ENCODE measurements at places on chromosomes 12 and 14. TPM values are rescaled to one million over a fixed set of nuclear protein-coding genes. Genes with fewer than 3 reads are reported as not detected.
A peak's percentile ranks its signal among the peaks of the same experiment; 100 is the strongest.

Gene CMKLR1
- 4.4 TPM for polyA plus RNA-seq

Gene PRMT5
- 41.3 TPM for polyA plus RNA-seq

Gene PLCZ1
- polyA plus RNA-seq, result not detected

Gene MGST1
- polyA plus RNA-seq, result not detected

Gene CMA1
- polyA plus RNA-seq, result not detected

Gene ANG
- polyA plus RNA-seq, result 1.4 TPM

Gene DPF3
- 1.3 TPM for polyA plus RNA-seq

Gene LRFN5
- not detected for polyA plus RNA-seq

Gene MED13L
- 6.6 TPM for polyA plus RNA-seq

Gene PCED1B
- 73.3 TPM for polyA plus RNA-seq

GRCh38 chr12:24796876-24797275, 152.0 kb downstream of the BCAT1 start:
- no peak overlapping the region for H3K27ac ChIP-seq
- no peaks in the 10 kb centered on the region for H3K4me1 ChIP-seq
- no peaks in the 10 kb centered on the region for H3K27me3 ChIP-seq
- no peaks in the 10 kb centered on the region for H3K36me3 ChIP-seq
- DNase-seq, result no peak
- H3K4me3 ChIP-seq, result no peak overlapping the region

DNA sequence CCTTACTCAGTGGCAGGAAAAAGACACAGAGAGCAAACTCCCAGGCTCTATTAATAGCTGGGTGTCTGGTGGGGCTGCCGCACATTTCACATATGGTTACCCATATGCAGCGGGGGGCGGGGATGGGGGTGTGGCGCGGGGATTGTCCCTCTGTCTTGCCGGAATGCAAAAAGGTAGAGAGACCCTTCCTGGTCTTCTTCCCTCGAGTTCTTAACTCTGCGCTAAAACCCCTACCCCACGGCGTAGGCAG, 1.7 kb downstream of the PRMT8 start:
- H3K36me3 ChIP-seq, result no peaks in the 10 kb centered on the region
- no peak for DNase-seq
- peaks cover 18% of the 10 kb centered on the region for H3K27me3 ChIP-seq
- H3K4me3 ChIP-seq, result no peak overlapping the region
- no peaks in the 10 kb centered on the region for H3K4me1 ChIP-seq

- H3K4me1 ChIP-seq, result no peaks in the 10 kb centered on the region
- H3K27me3 ChIP-seq, result no peaks in the 10 kb centered on the region
- DNase-seq, result no peak
- no peak overlapping the region for H3K27ac ChIP-seq
Observed at GRCh38 chr12:49161092-49161795, 27.6 kb downstream of the TUBA1A start.

- H3K4me3 ChIP-seq, result no peak overlapping the region
- H3K36me3 ChIP-seq, result no peaks in the 10 kb centered on the region
- DNase-seq, result no peak
- H3K27ac ChIP-seq, result no peak overlapping the region
- H3K27me3 ChIP-seq, result no peaks in the 10 kb centered on the region
Observed at GRCh38 chr14:89476354-89476896, 59.4 kb upstream of the FOXN3 start.

- no peaks in the 10 kb centered on the region for H3K36me3 ChIP-seq
- peak; percentile 59 for DNase-seq
- H3K27me3 ChIP-seq, result no peaks in the 10 kb centered on the region
- peak overlapping the region; percentile 59 for H3K27ac ChIP-seq
Observed at GRCh38 chr12:116276652-116277466, 634 bp downstream of the MED13L start.

- no peaks in the 10 kb centered on the region for H3K4me1 ChIP-seq
- H3K36me3 ChIP-seq, result no peaks in the 10 kb centered on the region
- DNase-seq, result no peak
- no peaks in the 10 kb centered on the region for H3K27me3 ChIP-seq
- no peak overlapping the region for H3K27ac ChIP-seq
Observed at GRCh38 chr12:11973396-11973795, 97.3 kb upstream of the BCL2L14 start.

- H3K4me1 ChIP-seq, result peaks cover 37% of the 10 kb centered on the region
- no peaks in the 10 kb centered on the region for H3K36me3 ChIP-seq
- H3K27me3 ChIP-seq, result no peaks in the 10 kb centered on the region
Observed at GRCh38 chr12:92300777-92301176, 155.1 kb upstream of the BTG1 start.

DNA sequence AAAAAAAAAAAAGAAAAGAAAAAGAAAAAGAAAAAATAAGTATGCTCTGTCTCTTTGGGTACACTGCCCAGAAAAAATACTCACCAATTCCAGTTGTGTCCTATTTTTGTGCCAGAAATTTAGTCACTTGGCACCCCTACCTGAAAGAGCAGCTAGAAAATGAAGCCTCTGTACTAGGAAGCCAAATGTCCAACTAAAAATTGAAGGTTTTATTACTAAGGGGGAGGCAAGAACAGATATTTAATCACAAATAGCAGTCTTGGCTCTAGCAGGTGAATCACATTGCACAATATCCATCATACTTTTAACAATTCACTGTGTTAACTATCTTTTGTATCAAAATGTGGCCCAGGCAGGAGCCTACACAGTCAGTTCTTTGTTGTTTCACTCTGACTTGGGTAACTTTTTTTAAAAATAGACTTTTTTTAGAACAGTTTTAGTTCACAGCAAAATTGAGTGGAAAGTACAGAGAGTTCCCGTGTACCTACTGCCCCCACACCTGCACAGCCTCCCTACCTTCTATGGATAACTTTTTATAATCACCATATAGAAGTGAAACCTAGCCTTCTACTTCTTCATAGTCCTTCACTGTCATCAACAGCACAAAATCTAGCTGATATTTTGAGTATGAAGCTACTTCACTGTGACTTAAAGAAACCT, 87.1 kb upstream of the ATF7IP start:
- no peaks in the 10 kb centered on the region for H3K27me3 ChIP-seq
- H3K36me3 ChIP-seq, result no peaks in the 10 kb centered on the region
- no peak overlapping the region for H3K27ac ChIP-seq
- no peak for DNase-seq
- H3K4me1 ChIP-seq, result no peaks in the 10 kb centered on the region
- H3K4me3 ChIP-seq, result no peak overlapping the region

DNA sequence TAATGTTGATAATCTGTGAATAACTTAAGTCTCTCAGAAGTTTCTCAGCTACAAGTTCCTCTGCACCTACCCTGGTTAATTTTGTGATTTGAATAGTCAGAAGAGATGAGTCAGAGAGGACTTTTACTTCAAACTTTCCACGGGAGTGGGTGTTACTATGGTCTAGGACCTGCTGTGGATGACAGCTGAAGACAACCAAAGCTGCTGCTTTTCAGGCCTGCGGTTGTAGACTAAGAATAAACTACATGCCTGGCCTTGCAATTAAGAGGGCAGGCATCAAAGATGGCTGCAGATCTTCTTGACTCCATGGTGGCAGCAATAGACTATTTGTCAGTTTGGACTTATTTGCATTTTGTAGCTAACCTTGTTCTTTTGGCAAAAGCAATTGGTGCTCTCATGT, 227.1 kb upstream of the KRR1 start:
- no peak for DNase-seq
- no peak overlapping the region for H3K27ac ChIP-seq
- no peak overlapping the region for H3K4me3 ChIP-seq
- no peaks in the 10 kb centered on the region for H3K4me1 ChIP-seq
- H3K36me3 ChIP-seq, result no peaks in the 10 kb centered on the region

GRCh38 chr14:35932136-35932535, 106.0 kb downstream of the BRMS1L start:
- H3K36me3 ChIP-seq, result no peaks in the 10 kb centered on the region
- DNase-seq, result no peak
- no peaks in the 10 kb centered on the region for H3K27me3 ChIP-seq
- peaks cover 13% of the 10 kb centered on the region for H3K4me1 ChIP-seq

DNA sequence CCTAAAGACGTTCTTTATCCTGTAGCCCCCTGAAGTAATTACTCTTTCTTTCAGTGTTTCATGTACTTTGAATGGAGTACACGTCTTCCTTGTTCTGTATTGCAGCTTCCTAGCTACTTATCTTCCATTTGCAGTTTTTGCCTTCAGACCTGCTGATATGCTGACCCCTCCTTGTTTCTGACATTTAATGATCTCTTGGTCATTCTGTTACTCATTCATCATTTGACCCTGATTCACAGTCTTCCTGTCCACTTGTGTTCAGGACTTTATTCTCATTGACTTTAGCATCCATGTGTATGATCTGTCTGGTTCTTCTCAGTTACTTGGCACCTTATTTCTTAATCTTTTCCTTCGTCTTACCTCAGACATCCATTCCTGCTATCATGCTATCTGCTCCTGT, 22.2 kb downstream of the CPSF2 start:
- H3K4me3 ChIP-seq, result no peak overlapping the region
- H3K36me3 ChIP-seq, result peaks cover 31% of the 10 kb centered on the region
- no peak for DNase-seq
- no peaks in the 10 kb centered on the region for H3K4me1 ChIP-seq
- H3K27me3 ChIP-seq, result no peaks in the 10 kb centered on the region

GRCh38 chr14:55645845-55646832, 66.1 kb downstream of the KTN1 start:
- H3K27me3 ChIP-seq, result no peaks in the 10 kb centered on the region
- H3K27ac ChIP-seq, result no peak overlapping the region
- H3K4me3 ChIP-seq, result no peak overlapping the region
- peaks cover 6% of the 10 kb centered on the region for H3K36me3 ChIP-seq
- no peak for DNase-seq

- no peaks in the 10 kb centered on the region for H3K4me1 ChIP-seq
- no peaks in the 10 kb centered on the region for H3K27me3 ChIP-seq
- H3K36me3 ChIP-seq, result no peaks in the 10 kb centered on the region
- H3K27ac ChIP-seq, result no peak overlapping the region
- DNase-seq, result no peak
Observed at GRCh38 chr12:16300122-16300521, 22.6 kb upstream of the SLC15A5 start.

DNA sequence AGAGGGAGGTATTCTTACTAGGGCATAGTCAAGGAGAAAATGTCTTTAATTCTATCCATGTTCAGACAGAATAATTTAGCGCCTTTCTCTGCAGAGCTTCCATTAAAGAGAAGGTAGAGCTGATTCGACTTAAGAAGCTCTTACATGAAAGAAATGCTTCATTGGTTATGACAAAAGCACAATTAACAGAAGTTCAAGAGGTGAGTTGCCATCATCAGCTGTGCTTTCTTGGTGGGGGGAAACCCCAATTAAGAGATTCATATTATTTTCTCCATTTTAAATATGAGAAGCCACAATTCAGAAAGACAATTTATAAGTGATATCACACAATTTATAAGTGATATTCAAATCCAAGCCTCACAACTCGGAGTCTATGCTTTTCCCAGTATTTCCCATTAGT, 27.8 kb downstream of the RPGRIP1 start:
- H3K36me3 ChIP-seq, result no peaks in the 10 kb centered on the region
- no peak for DNase-seq
- H3K27ac ChIP-seq, result peak overlapping the region; percentile 18
- H3K4me1 ChIP-seq, result peaks cover 7% of the 10 kb centered on the region
- H3K4me3 ChIP-seq, result no peak overlapping the region
- no peaks in the 10 kb centered on the region for H3K27me3 ChIP-seq

- H3K4me3 ChIP-seq, result no peak overlapping the region
- H3K27me3 ChIP-seq, result no peaks in the 10 kb centered on the region
- no peaks in the 10 kb centered on the region for H3K36me3 ChIP-seq
- no peak overlapping the region for H3K27ac ChIP-seq
- DNase-seq, result peak; percentile 64
Observed at GRCh38 chr12:3885277-3886094, 12.3 kb upstream of the PARP11 start.

- no peaks in the 10 kb centered on the region for H3K27me3 ChIP-seq
- no peak overlapping the region for H3K27ac ChIP-seq
- H3K4me3 ChIP-seq, result no peak overlapping the region
- H3K36me3 ChIP-seq, result peaks cover 57% of the 10 kb centered on the region
Observed at GRCh38 chr12:50728841-50729240, 35.1 kb upstream of the ATF1 start.

- H3K4me1 ChIP-seq, result peaks cover 65% of the 10 kb centered on the region
- H3K36me3 ChIP-seq, result no peaks in the 10 kb centered on the region
- H3K27me3 ChIP-seq, result no peaks in the 10 kb centered on the region
- H3K4me3 ChIP-seq, result peak overlapping the region; percentile 64
Observed at GRCh38 chr14:98931911-98932310, 340.1 kb downstream of the BCL11B start.

DNA sequence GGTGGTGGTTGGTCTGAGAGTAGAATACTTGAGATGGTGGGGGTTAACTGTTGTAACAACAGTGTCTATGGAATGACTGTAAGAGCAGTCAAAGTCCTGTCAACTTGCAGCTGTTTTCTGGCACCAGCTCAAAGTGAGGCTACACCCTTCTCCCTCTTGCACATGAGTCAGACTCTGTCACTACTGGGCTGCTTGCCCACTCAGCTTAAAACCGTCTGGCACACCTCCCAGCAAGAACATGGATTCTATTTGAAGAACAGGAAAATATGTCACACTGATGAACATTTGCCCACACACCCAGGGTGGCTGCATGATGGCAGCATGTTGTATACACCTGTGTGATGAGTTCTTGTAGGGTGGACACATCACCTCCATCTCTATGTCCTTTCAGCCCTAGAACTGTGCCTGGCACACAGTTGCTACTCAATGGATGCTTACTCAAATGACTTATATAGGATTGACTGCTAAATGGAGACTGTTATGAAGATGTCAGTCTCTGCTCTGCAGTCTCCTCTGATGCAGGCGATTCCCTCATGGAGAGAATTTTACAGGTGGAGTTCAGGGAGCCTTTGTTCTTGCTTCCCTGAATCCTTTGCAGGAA, 19.3 kb upstream of the SERPINA6 start:
- H3K27ac ChIP-seq, result no peak overlapping the region
- H3K4me3 ChIP-seq, result no peak overlapping the region
- no peaks in the 10 kb centered on the region for H3K27me3 ChIP-seq

DNA sequence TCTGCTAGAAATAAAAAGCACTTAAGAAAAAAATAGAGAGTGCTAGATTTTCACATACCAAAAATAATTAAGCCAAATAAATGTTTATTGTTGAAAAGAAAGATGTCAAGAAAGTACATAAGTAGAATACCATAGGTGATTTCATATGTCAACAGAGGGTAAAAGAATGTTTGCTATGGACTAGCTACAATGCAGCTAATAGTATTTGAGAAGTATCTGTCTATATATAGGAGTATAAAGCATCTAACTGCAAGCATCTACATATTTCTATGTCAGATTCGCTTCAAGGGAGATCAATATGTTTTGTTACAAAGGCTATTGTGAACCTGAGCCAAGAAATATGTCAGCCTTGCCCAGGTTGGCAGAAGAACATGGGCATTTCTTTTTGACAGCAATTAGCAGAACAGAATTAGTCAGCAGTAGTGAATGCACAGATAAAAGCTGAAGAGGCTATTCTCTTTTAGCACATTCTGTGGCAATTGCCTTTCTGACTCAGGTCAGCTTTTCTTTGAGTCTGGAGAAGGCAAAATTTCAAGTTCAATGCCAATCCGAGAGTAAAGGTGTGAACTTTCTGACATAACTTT, 140.1 kb downstream of the ALG10B start:
- no peak overlapping the region for H3K4me3 ChIP-seq
- no peak overlapping the region for H3K27ac ChIP-seq
- no peaks in the 10 kb centered on the region for H3K36me3 ChIP-seq
- no peaks in the 10 kb centered on the region for H3K4me1 ChIP-seq
- DNase-seq, result no peak
- H3K27me3 ChIP-seq, result no peaks in the 10 kb centered on the region

Data from CD8-positive, alpha-beta memory T cell (primary cell).